ENCODE measurements at places on chromosomes 16 and 17.

DNA sequence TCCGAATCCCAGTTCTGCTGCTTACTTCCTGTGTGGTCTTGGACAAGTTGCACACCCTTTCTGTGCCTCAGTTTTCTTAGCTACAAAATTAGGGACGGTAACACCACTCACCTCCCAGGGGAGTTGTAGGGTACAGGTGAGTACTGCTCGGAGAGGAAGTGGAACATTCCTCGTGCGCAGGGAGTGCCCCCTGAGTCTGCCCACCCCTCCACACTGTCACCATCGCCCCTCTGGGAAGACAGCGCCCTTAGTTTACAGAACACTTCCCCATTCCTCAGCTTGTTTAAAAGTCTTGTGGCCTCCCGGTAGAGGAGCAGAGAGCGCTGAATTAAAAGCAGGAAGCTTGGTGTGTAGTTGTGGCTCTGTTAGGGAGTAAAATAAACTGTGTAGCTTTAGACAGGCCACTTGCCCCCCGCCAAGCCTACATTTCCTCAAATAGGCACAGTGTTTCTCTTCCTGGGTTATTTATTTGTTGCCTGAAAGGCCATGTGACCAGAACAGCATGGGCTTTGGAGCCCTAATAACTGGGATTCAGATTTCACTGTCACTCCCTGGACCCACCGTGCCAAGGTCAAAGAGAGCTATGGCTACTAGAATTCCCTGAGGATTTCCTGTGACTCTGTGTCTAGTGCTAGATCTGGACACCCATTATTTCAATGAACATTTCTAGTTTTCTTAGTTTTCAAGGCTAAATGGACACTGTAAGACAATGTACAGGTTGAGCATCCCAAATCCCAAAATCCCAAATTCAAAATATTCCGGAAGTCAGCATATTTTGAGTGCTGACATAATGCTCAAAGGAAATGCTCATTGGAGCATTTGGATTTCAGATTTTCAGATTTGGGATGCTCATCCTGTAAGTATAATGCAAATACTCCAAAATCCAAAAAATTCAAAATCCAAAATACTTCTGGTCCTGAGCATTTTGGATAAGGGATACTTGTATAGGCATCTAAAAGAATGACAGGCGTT lies 372.5 kb downstream of the SNX29 start:
- no peak for DNase-seq

DNA sequence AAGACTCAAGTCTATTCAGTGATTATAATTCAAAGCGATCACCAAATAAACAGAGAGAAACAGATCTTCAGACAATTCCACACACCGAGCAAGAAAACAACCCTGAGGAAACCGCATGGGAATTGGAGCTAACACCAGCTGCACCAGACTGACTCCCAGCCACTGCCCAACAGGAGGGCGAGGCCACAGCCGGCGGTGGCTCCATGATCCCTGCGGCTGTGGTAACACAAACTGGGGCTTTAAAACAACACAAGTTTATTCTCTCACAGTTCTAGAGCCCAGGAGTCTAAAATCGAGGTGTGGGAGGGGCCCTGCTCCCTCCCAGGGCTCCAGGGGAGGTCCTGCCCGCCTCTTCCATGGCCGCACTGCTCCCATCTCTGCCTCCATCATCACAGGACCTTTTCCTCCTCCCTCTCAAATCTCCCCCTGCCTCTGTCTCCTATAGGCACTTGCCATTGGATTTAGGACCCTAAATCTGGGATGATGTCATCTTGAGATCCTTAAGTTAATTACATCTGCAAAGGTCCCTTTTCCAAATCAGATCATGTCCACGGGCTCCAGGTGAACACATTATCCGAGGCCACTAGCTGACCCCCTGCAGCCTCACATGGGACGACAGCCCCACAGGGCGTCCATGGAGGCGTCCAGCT lies 9.7 kb upstream of the HEXD start:
- DNase-seq = no peak

DNA sequence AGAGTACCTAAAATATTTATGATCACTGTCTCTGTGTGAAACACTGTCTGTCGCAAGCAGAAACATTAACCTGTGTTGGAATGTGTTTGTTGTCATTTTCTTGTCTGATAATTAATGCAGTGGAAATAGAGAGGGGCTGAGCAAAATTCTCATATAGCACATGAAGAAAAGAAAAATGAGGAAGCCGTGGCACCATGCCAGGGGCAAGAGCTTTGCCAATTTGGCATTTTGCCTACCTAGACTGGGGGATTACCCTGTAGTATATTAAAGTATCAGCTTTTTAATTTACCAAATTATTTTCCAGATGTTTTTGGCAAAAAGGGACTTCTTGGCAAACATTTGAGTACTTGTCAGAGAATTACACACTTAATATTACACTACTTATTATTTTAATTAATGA lies 1326.6 kb upstream of the GOT2 start:
- no peak for DNase-seq

GRCh38 chr16:62652441-62653120 lies 616.3 kb upstream of the CDH8 start:
- DNase-seq = no peak

Data from stimulated activated CD8-positive, alpha-beta memory T cell treated with anti-CD3 and anti-CD28 coated beads, Interleukin-15, amount 100 ng/mL, for 4 hours (primary cell).